ENCODE measurements at places on chromosomes 7 and 10.

- peak; percentile 17 for DNase-seq
Observed at GRCh38 chr7:78039790-78040776, 241.5 kb downstream of the PHTF2 start.

GRCh38 chr10:91061187-91061586, 140.3 kb upstream of the ANKRD1 start:
- DNase-seq: no peak

DNA sequence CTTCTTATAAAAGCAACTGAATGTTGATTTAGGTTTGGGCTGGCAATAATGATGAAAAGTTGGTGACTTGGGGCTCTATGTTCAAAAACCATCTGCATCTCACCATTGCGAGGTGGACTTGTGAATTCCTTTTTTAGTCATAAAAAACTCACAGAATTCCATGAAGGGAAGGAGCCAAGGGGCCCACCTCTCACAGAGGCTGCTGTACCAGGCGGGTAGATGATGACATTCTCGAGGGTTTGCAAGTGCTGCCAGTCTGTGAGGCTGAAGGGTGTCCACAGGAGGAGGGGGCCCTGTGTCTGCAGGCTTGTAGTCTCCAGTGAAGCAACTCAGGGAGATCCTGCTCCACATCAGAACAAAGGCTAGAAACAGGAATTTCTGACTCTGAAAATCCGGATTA, 195.5 kb upstream of the ZNF32 start:
- DNase-seq: no peak

- no peak for DNase-seq
Observed at GRCh38 chr7:18119985-18120384, 92.3 kb upstream of the PRPS1L1 start.

DNA sequence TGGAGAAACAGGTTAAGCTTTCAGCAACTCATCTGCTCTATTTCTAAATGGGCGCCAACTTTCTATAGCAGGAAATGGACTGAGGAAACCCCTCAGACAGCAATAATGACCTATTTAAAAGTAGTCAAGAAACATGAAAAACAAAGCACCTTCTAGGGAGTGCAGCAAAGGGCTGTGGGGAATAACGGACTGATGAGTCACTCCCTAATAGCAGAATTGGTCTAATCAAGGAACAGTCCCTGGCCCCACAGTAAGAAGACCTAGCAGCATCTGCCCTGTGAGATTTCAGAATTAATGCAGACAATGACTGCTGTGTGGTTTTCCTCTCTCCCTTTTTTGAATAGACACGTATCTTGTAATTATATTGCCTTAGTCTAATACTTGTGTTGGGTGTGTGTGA, 602.9 kb downstream of the IPMK start:
- DNase-seq: no peak

GRCh38 chr10:125161707-125162119, 1.4 kb upstream of the CTBP2 start:
- DNase-seq: no peak

GRCh38 chr7:98462911-98463633, 62.2 kb upstream of the BAIAP2L1 start:
- DNase-seq: no peak

DNA sequence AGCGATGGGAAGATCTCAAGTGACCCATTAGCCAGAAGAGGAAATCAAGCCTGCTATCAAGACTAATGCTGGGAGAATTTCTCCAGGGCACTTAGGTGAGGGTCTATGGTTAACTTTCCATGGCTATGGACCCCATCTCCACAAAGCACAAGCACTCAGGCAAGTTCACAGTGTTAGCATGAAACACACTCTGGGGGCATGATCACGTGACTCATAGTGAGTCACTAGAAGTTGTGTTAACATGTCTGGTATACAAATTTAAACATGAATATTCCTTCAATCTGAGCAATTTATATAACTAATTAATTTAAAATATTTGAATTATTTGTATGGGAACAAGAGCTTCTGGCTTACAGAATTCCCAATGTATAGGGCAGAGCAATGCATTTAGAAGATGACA, 131.8 kb downstream of the FAM204A start:
- no peak for DNase-seq

DNA sequence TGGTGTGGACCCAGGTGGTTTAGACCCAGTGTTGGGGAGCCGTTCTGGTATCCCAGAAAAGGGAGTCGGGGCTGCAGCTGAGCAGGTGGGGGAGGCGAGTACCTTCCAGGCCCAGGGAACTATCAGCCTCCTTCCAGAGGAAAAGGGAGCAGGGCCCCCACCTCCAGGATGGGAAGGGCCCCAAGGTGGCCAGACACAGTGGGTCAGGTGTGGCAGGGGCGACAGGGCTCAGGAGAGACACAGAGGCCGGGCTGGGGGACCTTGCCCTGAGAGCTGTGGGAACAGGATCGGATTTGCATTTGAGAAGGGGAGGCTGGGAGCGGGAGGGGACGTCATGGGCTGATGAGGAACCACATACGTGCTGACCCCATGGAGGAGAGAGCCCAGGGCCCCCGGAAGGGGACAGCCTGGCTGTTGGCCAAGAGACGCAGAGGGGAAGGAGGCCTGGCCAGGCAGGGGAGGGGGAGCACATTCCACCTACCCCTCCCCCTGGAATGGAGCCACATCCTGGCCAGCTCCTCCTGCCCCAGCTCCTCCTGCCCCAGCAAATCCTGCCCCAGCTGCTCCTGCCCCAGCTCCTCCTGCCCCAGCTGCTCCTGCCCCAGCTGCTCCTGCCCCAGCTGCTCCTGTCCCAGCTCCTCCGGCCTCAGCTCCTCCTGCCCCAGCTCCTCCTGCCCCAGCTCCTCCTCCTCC, 9.7 kb upstream of the TTYH3 start:
- DNase-seq: no peak

GRCh38 chr10:96632974-96633710, 46.3 kb upstream of the TM9SF3 start:
- no peak for DNase-seq

DNA sequence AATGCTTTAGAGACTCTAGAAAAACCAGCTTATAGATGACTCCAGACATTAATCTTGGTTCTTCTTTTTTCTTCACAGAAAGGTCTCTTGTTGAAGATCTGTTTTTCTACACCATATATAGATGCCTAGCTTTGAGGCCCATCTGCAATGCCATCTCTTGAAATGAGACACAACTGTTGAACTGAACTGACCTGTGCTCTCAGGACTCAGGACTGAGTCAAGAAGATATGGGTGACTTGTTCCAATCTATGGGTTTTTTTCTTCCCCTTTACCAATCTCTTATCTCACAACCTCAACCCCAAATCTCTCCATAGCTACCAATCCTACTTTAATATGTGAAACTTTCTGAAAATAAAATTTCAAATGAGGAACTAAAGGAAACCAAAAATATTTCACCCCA, 194.7 kb downstream of the SNX13 start:
- no peak for DNase-seq

DNA sequence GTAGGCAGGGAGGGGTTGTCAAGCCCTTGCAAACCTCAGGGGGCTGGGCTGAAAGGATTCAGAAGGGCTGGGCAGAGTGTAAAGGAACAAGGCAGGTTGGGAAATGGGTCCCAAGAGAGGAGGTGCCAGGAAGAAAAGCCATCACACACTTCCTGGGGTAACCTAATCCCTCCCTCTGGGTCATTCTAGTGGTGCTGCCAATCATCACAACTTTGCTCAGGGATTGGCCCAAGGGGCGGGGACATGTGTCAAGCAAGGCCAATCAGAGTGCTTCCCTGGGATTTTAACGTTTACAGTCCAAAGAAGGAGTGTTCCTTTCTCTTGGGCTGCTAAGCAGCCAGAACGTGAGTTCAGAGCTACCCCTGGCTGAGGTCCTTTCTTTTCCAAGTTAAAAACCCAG, 57.1 kb upstream of the NPTX2 start:
- DNase-seq: no peak
